ENCODE measurements at places on chromosomes 6 and 20.

GRCh38 chr6:115618256-115618655, 442.4 kb downstream of the FRK start:
- DNase-seq, result no peak

- DNase-seq, result no peak
Observed at GRCh38 chr6:80197986-80198385, 91.5 kb downstream of the BCKDHB start.

- no peak for DNase-seq
Observed at GRCh38 chr20:56875052-56875659, 246.1 kb downstream of the TFAP2C start.

GRCh38 chr6:9252799-9253198, 817.5 kb upstream of the SLC35B3 start:
- DNase-seq, result no peak

DNA sequence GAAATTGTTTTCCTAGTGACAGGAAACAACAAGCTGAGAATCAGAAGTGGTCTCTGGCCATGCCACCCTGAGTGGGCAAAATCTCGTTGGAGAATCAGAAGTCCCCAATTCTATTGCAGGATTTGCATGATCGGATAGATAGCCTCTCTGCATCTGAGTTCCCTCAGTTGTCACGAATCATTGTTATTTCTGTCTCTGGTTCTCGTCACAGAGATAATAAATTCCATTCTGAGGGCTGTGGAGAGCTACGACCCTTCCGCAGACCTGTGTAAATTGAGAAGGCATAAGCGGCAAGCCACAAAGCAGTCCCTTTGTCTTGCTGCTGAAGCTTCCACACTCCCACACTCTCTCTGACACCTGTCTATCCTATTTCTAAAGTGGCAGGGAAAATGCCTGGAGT, 102.4 kb upstream of the CNR1 start:
- no peak for DNase-seq

DNA sequence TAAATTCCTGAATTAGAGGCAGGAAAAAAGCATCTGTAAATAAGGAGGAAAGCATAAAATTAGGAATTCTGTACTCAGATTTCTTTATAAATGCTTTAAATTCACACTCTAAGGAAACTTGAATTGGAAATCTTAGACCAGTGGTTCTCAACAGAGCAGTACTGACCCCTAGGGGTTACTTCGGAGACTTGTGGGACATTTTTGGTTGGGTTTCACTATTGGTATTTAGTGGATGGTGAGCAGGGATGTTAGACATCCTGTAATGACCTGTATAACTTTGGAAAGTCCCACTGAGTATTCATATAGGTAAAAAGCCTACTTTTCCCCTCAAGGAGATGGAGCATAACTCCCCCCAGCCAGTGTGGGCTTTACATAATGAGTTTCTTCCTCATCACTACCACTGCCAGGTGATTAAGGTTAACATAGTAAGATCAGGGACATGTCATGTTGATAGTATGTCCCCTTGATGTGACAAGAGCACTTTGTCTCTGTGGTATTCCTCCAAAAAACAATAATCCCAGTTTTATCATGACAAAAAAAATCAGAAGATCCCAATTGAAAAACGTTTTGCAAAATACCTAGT, 31.0 kb downstream of the GLO1 start:
- DNase-seq, result no peak

DNA sequence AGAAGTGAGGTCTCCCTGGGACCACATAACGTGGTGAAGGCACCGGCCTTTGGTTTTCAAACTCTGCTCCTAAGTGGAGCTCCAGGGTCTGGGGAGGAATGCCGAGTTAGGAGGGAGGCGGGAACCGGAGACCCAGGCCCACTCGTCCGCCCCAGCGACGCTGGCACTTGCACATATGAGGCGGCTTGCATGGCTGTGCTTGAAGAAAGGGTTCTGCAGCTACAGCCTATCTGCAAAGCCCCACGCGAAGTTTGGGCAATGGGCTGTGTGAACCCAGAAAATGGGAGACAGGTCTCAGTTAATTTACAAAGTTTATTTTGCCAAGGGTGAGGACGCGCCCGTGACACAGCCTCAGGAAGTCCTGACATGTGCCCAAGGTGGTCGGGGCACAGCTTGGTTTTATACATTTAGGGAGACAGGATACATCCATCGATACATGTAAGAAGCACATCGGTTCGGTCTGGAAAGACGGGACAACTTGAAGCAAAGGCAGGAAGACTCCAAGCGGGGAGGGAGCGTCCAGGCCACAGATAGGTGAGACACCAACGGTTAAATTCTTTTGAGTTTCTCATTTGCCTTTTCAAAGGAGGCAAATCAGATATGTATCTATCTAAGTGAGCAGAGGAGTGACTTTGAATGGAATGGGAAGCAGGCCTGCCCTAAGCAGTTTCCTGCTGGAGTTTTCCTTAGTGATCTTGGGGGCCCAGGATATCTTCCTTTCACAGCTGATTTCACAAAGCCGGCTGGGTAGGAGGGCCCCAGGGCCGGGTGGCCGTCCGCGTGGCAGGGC, 782 bp upstream of the PCMTD2 start:
- DNase-seq, result no peak

DNA sequence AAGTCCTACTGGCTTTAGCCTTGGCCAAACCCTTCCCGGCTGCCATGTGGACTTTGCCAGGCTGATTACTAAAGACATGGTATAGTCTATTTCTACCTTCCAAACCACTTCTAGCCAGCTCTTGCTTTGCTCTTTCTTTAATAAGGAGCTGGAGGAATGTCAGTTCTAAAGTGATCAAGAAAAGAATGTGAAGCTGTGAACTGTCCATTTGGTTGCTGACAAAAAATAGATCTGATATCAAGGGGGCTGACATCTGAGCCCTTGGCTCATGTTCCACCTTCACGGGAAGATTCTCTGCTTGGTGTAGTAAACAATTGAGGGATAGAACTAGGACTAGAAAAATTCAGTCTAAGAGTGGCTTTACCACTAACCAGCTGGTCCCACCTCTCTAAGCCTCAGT, 22.6 kb downstream of the GNAS-AS1 start:
- no peak for DNase-seq

GRCh38 chr6:161443848-161444247, 170.0 kb upstream of the AGPAT4 start:
- no peak for DNase-seq

- no peak for DNase-seq
Observed at GRCh38 chr6:150924808-150925589, 59.5 kb downstream of the MTHFD1L start.

- DNase-seq, result no peak
Observed at GRCh38 chr6:80010288-80010687, 5.8 kb downstream of the TTK start.

- no peak for DNase-seq
Observed at GRCh38 chr6:22888163-22888752, 318.9 kb downstream of the HDGFL1 start.

- DNase-seq, result no peak
Observed at GRCh38 chr20:44392776-44393607, 37.5 kb downstream of the HNF4A start.

GRCh38 chr6:159168536-159169192, 536 bp upstream of the FNDC1 start:
- DNase-seq, result no peak

DNA sequence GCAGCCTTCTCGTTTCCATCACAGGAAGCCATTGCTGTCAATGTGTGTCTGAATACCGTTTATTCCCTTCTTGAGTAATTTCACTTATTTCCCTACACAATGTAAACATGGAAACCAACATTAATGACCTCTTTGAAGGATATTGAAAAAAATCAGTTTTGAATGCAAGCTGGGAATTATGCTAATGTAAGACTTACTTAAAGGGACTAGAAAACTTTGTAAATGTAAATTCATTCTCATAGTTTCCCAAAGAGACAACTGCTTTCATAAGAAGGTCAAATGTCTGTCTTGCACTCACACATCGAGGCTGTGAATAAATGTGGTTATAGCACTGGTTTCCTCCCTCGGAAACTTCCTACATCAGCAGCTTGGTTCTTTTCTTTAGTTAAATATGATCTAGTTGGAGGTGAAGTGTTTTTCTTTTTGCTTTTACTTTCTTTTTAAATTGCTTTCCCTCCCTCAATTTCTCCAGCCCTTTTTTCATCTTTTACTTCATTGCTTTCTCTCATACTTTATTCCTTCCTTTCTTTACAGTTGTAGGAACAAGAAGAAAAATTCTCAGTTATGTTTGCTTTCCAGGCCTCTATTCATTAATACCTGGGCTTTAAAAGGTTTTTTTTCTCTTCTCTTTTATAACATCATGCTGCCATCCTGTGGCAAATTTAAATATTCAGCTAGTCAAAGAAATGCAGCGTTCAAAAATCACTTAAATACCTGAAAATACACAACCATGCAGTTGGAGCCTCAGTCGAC, 108.3 kb downstream of the TNFAIP3 start:
- no peak for DNase-seq

DNA sequence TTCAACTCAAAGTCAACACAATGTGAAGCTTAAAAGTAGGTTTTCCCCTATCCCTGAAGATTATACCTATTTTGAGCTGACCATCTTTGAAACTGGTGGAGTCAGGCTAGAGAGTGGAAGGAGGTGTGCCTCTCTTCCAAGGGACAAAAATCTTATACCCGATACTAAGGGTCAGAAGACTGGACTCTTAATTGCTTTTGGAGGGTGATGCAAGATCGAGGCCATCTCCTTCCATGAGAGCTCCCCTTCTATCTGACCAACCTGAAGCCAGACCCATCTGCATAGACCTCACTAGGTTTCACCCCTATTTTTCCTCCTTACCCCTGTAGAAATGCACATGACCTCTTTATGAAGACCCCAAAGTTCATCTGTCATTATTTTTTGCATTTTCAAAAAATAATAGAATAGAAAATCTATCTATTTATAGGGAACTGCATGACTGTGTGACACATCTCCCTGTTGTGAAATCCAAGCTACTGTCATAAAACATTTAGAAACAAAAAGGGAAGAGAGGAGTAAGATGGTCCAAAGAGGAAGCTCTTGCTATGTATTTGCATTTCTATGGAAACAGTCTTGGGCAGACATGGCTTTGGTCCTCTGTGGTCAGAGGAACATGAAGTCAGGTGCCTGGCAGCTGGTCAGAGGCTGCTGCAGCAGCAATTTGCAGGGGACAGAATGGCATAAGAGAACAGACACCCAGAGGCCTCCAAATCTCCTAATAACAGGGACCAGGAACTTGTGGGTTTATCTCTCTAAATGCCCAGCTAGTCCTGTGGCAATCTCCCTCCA, 349.2 kb downstream of the MAFB start:
- DNase-seq, result no peak

GRCh38 chr6:151409260-151409659, 17.9 kb upstream of the ZBTB2 start:
- DNase-seq, result no peak

GRCh38 chr6:116513224-116513875, 1.9 kb downstream of the CALHM5 start:
- no peak for DNase-seq

DNA sequence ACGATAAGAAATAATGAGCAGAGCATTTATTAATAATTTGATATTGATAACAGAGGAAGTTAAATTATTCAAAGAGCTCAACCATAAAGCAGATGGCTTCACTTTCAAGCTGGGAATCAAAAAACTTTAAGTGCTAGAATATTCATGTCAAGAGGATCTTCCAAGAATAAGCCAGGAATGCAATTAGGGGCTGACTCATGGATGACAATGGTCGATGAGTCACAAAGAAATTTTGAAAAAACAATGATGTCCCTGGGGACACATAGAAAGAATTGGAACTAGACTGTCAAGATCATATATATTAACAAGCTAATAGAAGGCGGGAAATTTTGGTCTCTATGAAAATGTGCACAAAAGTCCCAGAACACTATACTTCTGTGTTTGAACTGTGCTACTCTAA, 304.1 kb downstream of the LAMA2 start:
- no peak for DNase-seq

DNA sequence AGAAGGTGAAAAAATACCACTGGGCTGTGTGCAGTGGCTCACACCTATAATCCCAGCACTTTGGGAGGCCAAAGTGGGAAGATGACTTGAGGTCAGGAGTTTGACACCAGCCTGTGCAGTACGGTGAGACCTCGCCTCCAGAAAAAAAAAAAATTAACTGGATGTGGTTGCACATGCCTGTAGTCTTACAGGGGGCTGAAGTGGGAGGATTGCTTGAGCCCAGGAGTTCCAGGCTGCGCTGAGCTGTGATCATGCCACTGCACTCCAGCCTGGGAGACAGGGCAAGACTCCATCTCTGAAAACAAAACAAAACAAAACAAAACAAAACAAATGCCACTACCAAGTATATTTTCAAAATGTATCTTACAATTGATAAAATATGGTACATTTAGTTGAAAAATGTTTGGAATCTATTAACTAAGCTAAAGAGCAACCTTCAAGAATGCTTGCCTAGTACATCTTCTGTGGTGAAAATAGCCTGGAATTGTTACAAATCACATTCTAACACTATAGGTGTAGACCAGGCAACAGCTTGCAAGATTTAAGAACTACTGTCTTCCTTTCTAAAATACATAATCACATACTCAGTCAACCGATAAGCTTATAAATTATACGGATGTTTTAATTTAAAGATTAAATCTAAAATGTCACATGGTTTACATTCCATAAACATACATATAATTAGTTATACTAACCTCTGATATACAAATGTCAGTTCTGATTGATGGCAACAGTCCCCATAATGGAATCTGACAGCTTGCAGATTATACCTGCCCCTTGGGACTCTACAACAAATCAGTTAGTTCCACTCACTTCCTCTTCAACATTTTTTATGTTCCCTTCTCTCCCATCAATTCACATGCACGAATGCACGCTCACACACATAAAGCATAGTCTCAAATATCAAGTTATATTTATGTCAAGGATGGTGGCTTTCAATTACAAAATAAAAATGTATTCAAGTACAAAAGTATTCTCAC, 150.8 kb downstream of the ASCC3 start:
- DNase-seq, result no peak

DNA sequence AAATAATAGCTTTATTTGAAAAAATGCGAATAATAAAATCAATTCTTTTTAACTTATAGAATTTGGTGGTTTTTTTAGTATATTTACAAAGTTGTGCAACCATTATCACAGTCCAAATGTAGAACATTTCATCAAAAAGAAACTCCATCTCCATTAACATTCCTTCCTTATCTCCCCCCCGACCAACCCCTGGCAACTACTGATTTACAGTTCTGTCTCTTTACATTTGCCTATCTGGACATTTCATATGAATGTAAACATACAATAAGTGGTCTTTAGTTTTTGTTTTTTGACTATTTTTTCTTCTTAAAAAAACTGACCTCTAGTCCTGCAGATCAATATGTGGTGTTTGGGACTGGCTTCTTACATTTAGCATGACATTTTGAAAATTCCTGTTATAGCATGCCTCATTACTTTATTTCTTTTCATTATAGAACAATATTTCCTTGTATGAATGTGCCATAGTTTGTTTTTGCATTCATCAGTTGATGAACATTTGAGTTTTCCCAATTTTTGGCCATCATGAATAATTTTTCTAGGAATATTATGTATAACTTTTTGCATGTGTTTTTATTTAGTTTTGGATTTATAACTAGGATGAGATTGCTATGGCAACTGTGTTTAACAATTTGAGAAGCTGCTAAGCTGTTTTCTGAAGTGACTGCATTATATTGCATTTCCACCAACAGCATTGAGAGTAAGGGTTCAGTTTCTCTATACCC, 344.7 kb downstream of the NKAIN2 start:
- DNase-seq, result no peak

GRCh38 chr6:50840112-50840810, 21.6 kb downstream of the TFAP2B start:
- no peak for DNase-seq

Measured in GDM1 (cell line).